Stimulated activated CD4-positive, alpha-beta T cell treated with anti-CD3 and anti-CD28 coated beads, Interleukin-4, amount 100 ng/mL, for 24 hours (primary cell): ENCODE measurements at places on chromosomes 6 and 20.

- DNase-seq = no peak
These were observed 61.3 kb upstream of the FOXQ1 start for GRCh38 chr6:1250489-1251197.

GRCh38 chr6:140980265-140980887 is 1152.3 kb upstream of the GJE1 start:
- DNase-seq = no peak

DNA sequence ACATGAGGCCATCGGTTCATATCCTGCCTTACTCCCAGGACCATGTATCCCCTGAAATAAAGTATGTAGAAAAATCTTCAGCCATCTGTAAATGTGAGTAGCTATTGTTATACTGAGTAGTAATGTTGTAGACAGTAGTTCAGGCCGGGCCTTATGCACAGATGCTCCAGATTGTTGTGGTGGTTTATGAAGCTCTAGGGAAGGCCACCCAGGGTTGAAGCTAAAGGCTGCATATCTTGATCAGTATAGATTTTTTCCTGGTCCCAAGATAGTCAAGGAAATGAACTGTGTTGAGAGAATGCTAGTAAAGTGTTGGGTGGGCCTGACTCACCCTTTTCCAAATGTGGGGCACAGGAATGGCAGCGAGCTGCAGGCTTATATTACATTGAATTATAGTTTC is 81.4 kb downstream of the FNDC1 start:
- no peak for DNase-seq

DNA sequence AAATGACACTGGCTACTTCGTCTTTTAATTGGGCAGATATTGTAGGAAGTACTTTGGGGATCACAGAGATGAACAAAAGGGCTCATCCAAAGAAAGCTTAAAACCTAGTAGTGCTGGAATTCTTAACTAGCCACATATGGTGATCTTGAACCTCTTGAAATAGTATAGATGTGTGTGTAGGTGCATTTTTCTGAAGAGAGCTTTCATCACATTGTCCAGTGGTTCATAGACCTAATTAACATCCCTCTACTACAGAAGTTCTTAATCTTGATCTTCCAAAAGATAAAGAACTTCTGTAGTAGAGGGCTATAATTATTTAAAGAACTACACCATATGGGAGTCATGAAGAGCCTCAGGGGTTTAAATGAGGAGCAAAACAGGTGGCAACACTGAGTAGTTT is 2.3 kb upstream of the PRIM2 start:
- DNase-seq = no peak

GRCh38 chr6:53922539-53922981 is 127.8 kb downstream of the LRRC1 start:
- DNase-seq = no peak

DNA sequence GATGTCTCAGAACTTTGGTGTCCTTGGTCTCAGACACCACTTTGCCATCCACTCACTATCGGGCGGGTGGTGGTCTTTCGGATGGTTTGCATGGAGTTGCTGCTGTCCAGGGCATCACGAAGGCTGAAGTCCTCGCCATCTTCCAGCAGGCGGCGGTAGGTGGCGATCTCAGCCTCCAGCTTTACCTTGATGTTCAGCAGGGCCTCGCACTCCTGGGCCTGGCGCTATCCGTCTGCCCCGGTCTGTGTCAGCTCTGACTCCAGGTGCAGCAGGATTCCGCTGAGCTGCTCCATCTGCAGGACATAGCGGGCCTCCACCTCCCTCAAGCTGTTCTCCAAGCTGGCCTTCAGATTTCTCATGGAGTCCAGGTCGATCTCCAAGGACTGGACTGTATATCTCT is 36.0 kb downstream of the ZNF311 start:
- no peak for DNase-seq

DNA sequence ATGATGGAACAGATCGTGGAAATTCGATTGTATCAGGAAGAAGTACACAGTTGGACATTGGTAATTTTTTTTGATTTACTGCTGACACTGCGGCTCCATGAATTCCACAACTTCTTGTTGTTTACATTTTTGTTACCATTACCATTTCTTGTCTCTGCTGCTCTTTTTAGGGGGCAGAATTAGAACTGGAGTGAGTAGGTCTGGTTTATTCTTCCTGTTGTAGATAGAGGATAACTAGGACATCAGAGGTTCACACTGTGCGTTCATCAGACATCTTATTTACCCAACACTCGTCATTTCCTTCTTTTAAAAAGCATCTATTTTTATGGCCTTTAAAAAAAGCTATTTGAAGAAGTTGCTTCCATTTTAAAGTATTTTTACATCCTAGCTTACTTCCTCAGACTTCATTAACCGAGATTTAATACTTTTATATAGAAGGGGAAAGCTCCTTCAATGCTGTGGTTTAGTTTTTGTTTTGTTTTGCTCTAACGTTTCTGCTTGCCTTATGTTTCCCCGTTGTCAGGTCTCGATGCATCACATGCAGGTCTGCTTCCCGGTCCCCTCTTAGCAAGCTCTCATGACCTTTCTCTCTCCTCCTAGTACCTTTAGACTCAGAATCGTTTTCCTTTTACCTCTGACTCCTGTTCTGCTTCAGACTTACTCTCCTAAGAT is 139.1 kb downstream of the ARID1B start:
- no peak for DNase-seq

DNA sequence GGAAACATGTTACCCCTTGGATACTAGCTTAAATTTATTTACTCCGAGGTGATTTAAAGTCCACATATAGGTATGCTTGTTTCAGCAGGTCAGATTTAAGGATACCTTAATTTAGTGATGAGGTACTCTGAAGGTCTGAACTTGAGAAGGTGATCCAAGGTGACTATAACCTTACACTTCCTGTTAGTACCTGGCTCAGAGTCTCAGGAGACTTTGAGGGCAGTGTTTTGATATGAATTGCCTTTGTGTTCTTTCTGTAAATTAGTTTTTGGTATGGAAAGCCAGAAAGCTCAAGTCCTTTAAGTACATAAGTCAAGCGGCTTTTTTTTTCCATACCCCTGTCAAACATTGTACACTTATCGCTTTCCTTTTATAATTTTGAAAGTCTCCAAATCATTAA is 489.0 kb downstream of the CDKAL1 start:
- no peak for DNase-seq
